H1 (cell line): ENCODE measurements at places on chromosomes 7 and 10.

- DNase-seq: no peak
Measured at GRCh38 chr10:30540276-30540675, 89.3 kb downstream of the LYZL2 start.

GRCh38 chr10:7449063-7449695 lies 38.3 kb upstream of the SFMBT2 start:
- DNase-seq: no peak

DNA sequence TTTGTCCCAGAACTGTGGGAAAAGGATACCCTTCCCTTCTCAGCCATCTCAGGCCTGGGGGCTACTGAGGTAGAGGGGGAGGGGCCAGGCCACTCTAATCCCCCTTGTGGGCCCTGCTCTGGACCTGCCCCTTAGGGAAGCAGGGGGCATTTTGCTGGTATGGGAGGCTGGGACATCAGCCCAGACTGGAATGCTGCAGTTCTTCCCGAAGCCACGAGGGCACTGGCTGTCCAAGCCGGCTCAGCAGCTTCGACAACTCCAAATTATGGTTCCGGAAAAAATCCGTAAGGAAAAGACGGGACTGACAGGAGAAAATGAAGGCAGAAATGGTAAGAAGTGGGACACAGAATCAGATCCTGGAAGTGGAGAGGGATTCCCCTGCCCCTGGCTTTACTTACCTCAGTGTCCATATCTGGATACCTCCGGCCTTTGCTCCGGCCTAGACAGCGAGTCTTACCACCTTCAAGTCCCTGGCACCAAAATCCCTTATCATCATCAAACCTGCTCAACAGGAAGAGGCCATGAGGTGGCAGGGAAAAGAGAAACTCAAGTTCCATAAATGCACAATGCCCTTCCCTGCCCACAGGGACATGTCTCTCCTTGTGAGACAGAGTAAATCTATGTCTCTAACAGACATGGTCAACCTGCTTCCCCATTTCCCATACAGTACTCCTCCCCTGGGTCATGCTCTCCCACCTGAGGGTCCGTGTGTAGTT lies 9.0 kb downstream of the NDST2 start:
- DNase-seq: no peak

DNA sequence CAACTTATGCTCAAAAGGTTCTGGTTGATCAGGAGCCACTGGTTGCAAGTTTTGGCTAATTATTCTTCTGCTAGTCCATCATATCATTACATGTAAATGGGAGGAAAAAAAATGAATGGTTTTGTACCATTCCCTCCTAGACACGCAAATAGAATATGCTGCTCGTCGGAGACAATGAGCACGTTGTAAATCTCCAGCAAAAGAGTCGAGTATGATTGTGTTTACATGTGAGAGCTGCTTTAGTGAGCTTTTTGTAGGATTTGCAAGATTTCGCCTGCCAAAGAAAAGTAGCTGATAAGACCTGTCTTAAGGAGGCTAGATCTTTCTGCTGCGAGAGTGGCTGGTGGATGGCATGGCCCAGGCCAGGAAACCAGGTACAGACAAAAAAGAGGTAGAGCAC lies 109.0 kb downstream of the ZMYND11 start:
- DNase-seq: no peak

DNA sequence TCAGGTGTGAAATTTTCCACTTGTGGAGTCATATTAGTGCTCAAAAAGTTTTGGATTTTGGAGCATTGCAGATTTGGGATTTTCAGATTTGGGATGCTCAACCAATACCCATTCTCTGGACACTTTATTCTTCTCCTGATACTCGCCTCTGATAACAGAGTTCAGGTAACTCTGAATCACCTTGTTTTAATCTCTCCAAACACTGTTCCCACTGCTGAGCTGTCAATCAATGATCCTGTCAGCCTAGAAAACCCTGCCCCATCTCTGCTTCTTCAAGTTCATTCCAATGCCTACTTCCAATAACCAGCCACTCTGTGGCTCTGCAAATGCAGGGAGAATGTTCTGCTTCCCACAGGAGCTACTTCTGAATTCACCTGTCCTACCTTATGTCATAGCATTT lies 21.8 kb downstream of the SGMS1 start:
- DNase-seq: no peak

GRCh38 chr7:149599636-149600206 lies 102.1 kb upstream of the ZNF746 start:
- DNase-seq: no peak

- no peak for DNase-seq
Measured at GRCh38 chr7:143315776-143316175, at the start of gene CLCN1. CLCN1 (plus strand) TSS chr7:143316111; CDS start chr7:143316213, 102 bp downstream.

DNA sequence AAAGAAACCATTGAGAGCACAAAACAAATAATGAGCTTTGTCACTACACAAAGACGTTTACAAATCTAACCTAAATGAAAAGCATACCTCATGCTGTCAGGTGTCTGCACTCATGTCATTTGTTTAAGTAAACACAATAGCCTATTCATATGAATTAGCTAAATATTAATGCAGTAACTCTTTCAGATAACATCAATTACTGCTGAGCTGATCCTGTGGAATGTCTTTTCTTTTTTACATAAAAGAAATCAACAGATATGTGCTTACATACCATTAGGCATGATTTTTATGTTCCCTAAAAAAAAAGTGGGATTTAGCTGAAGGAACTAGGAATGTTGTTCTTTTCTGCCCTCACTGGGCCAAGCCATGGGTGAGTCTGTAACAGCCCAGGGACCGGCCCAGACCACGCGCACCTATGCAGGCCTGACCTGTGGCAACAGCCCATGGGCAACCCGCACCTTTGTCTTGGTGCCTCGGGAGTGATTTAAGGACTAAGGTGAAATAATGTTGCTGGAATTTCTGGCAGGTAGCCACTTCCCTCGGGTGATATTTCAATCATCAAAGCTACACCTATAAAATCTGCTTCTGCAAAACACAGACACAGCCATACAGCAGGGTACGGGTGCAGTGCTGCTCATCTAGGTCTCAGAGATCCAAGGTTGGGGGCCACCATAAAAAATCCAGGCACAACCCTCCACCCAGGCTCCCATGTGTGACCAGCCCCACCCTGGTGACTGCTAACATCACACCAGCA lies 44.6 kb downstream of the FGFR2 start:
- DNase-seq: no peak

GRCh38 chr10:124280916-124281315 lies 137.8 kb downstream of the OAT start:
- DNase-seq: no peak

DNA sequence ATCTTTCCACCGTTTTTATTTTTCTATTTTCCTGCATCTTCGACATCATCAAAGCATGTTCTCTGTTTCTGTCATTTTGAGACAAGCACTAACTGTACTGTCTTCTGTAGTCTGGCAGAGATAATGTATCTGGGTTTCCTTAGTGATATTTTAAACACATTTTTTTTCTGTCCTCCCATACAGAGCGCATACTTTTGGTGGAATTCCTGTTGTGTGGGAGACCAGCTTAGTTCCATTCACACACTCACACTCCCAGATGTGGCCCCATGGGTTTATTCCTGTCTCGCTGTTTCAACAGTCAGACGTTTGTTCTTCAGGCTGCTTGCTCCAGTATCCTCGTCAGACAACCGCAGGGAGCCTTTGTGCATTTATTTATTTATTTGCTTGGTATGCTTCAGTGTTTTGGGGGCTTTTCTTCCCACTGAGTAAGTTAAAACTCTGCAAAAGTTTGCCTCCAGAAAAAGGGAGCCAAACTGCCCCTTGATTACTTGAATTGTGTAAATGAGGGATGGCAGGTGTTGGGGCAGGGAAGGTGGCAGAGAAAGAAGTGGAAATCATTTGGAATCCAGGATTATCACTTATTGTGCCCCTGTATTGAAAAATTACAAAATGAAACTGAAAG lies 456.8 kb upstream of the KLF6 start:
- DNase-seq: no peak

DNA sequence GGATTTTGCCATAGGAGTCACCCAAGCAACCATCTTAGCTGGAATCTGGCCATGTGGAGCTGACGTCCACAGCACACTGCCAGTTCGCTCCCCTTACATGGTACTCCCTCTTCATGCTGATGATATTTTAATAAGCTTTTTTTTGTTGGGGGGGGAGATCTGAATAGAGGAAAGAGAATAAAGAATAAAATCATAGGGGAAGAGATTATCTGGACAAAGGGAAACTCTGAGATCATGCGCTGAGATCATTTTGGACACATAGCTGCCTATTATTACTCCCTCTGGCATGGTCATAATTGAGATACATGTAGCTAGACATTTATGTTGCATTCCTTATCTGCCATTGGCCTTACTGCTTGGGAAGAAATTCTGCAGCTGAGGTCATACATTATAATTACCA lies 282.7 kb downstream of the HTR7 start:
- no peak for DNase-seq

DNA sequence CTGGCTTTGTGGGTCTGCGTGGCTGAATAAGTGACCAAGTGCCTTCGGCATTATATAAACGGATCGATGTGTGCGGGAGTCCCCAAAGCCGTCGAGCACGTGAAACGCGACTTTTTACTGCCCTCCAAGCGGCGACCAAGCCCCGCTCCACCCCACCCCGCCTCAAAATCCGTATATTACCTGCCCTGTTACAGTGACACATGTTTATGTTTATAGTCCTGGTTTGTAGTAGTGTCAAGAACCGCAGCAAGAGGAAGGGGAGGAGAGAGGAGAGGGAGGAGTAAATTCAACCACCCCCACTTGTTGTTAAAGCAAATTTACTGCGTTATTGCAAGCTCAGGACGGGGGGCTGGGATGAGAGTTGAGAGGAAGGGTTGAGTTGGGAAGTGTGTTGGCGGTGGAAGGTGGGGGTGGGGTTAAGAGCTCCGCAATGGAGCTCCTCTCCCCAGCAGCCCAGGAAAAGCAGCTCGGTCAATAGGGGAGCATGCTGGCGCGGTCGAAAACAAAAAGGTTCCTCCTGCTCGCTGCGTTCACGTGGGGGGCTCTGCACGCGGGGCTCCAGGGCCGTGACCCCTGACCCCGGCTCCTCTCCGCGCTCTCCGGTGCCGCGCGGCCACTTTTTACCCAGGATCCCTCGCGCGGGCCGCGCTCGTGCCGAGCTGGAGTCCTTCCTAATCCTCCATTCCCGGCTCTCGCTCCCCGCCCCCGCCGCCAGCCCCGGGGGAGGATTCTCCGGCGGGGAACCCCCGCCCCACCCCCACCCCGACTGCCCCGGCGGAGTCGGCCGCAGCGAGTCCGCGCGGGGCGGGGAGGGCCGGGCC lies at the start of gene SKIDA1:
TSS of gene SKIDA1 (minus strand) at position 316 of the 821 bp plus-strand sequence. CDS start 7,860 bp downstream, outside the sequence.
- peak; percentile 90 for DNase-seq

DNA sequence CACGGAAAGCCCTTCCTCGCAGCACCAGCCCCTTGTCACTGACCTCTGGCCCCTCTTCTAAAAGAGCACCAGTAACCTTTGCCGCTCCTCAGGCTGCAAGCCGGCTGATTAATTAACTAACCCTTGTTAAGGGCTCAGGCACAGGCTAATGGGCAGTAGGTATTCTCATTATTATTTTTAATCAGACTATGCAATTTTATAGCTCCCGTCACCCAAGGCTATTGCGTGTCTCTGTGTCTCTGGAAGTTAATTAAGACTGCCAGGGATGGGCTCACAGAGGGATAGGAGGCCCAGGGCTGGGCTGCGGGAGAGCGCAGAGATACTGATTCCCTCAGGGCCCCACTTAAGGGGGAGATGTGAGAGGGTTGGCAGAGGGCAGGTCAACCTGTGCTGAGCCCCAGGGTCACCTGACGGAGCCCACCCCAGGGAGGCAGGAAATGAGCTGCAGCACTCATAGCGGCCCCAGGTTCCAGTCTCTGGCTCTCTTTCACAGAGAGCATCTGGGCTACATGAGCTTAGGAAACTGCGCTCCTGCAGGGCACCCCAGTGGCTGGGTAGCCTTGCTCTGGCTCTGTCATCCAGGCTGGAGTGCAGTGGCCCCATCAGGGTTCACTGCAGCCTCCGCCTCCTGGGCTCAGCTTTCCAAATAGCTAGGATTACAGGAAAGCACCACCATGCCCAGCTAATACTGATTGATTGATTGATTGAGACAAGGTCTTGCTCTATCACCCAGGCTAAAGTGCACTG lies 92.2 kb upstream of the LRRC4 start:
- no peak for DNase-seq

DNA sequence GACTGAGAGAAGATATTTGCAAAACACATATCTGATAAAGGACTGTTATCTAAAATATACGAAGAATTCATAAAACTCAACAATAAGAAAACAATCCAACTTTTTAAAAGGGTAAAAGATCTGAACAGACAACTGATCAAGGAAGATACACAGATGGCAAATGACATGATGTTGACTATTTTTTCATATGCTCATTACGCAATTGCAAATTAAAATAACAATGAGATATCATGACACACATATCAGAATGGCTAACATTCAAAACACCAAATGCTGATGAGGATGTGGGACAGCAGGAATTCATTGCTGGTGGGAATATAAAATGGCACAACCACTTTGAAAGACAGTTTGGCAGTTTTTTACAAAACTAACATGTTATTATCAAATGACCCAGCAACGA lies 8.9 kb downstream of the DENND11 start:
- no peak for DNase-seq

DNA sequence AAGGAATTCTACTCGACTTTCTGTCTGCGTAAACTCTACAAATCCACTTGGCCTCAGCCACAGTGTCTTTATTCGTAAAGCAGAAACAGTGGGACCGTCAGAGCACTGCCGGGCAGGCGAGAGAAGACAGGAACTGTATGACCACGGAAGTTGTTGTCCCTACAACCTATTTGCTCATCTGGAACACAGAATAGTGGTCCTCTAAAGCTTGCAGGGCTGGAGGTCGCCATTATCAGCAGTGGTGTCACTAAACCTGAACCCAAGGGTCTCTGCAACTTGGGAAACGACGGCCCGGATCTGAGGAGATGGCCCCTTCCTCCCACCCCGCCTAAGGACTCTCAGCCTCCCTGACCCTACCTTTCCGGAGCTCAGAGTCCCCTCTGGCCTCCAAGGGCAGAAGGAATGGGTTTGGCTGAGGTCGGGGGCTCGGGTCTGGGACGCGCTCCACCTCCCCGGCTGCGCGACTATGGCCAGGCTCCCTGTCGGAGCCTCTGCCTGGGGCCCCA lies 442 bp downstream of the STYXL1 start:
- no peak for DNase-seq

DNA sequence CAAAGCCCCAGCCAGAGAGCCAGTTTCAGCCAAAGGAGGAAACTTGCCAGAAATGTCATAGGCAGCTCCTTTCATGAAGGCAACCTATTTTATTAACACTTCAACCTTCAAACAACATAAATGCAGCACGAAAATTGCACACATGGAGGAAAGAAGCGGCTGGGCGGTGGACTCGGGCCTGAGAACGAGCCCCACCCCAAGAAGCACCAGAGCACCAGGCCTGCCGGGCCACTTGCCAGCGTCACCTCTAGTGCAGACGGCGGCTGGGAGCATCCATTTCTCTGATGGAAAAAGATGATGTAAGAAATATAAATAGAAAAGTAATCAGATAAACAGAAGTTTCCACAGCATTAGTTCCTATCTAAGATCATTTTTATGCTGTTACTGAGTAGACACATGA lies 100.0 kb downstream of the TCERG1L start:
- no peak for DNase-seq

DNA sequence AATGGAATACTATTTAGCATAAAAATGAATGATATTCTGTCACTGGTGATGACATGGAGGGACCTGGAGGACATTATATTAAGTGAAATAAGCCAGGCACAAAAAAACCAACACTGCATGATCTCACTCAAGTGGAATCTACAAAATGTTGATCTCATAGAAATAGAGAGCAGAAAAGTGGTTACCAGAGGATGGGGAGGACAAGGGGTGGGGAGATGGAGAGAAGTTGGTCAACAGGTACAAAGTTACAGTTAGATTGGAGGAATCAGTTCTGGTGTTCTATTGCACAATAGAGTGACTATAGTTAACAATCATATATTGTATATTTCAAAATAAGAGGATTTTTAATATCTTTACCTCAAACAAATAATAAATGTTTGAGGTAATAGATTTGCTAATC lies 24.7 kb upstream of the SLC18A3 start:
- no peak for DNase-seq

- DNase-seq: no peak
Measured at GRCh38 chr10:42618424-42618823, 19.9 kb downstream of the ZNF33B start.
